Sigmoid colon (tissue), 7 donors: ENCODE measurements at places on chromosomes 13 and 19. TPM values are rescaled to one million over a fixed set of nuclear protein-coding genes. Genes with fewer than 3 reads are reported as not detected.
A peak's percentile ranks its signal among the peaks of the same experiment; 100 is the strongest.

LRRC63 gene
- total RNA-seq: not detected

SBSN gene
- total RNA-seq: not detected

FAM216B gene
- total RNA-seq: not detected

B3GNT8 gene
- total RNA-seq: 2.8 TPM

MIA gene
- 12.8 TPM for total RNA-seq

ZBTB32 gene
- not detected for total RNA-seq

GRCh38 chr13:66353664-66354063 lies 876.5 kb downstream of the PCDH9 start:
- no peak overlapping the region for H3K27ac ChIP-seq
- no peaks in the 10 kb centered on the region for H3K4me1 ChIP-seq
- no peak overlapping the region for H3K4me3 ChIP-seq
- DNase-seq: no peak
- H3K36me3 ChIP-seq: no peaks in the 10 kb centered on the region
- H3K27me3 ChIP-seq: no peaks in the 10 kb centered on the region

- H3K4me3 ChIP-seq: no peak overlapping the region
- no peaks in the 10 kb centered on the region for H3K27me3 ChIP-seq
- H3K27ac ChIP-seq: no peak overlapping the region
- no peaks in the 10 kb centered on the region for H3K4me1 ChIP-seq
- H3K36me3 ChIP-seq: no peaks in the 10 kb centered on the region
Measured at GRCh38 chr13:67273001-67273400, 42.9 kb upstream of the PCDH9 start.

DNA sequence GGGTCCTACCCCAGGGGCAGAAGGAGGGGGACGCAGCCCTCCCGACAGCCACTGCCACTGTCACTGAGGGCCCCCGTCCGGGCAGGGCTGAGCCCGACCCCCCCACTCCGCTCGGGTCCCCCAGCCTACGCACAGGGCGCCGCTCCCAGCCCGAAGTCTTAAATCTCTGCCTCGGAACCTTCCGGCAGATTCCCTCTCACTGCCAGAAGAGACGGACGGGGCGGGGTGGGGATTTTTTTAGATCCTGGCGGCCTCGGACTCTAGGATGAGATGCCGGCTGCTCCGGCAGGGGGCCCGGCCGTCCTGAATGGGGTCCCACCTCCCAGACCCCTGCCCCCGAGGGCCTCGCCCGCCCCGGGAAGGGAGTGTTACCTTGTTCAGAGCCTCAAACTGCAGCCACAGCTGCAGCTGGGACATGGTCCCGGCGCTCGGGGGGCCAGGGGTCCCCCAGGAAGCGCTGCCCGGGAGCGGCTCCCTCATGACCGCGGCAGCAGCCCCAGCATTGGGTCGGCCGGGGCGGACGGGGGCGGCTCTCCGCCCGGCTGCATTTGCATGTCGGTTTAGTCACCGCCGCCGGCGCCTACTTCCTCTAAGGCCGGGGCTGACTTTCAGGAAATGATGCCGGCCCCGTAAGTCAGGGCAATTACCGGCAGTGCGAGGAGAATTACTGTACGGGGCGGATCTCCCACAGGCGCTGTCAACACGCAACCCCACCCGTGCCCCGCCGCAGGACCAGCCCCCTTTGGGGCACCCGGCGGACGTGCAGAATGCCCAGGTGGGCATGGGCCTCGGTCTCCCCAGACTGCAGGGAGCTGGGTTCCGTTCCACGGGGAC lies 28.1 kb downstream of the GPX4 start:
- H3K4me3 ChIP-seq: peak overlapping the region; percentile 55
- DNase-seq: peak; percentile 91

- H3K27ac ChIP-seq: no peak overlapping the region
- peaks cover 29% of the 10 kb centered on the region for H3K4me1 ChIP-seq
- H3K4me3 ChIP-seq: no peak overlapping the region
- no peaks in the 10 kb centered on the region for H3K27me3 ChIP-seq
- DNase-seq: no peak
- no peaks in the 10 kb centered on the region for H3K36me3 ChIP-seq
Measured at GRCh38 chr13:75197803-75198202, 284.2 kb downstream of the TBC1D4 start.

DNA sequence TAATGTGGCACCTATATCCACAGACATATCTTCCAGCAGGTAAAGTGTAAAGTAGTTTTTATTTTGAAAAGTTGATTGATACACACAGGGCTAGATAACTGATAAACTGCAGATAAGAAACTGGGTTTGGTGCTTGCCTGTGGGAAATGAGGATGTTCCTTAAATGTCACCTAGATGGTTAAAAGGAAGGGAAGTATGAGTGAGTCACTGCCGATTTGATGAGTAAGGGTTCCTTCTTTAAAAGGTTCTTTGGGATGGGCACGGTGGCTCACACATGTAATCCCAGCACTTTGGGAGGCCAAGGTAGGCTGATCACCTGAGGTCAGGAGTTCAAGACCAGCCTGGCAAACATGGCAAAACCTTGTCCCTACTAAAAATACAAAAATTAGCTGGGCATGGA lies 73.8 kb upstream of the FRY start:
- H3K27me3 ChIP-seq: no peaks in the 10 kb centered on the region
- no peak for DNase-seq
- no peak overlapping the region for H3K4me3 ChIP-seq
- no peaks in the 10 kb centered on the region for H3K36me3 ChIP-seq
- H3K4me1 ChIP-seq: no peaks in the 10 kb centered on the region

GRCh38 chr19:47446534-47447469 lies 24.9 kb downstream of the SLC8A2 start:
- no peak overlapping the region for H3K27ac ChIP-seq
- no peak overlapping the region for H3K4me3 ChIP-seq
- no peak for DNase-seq
- peaks cover 23% of the 10 kb centered on the region for H3K36me3 ChIP-seq
- peaks cover 53% of the 10 kb centered on the region for H3K27me3 ChIP-seq
- H3K4me1 ChIP-seq: no peaks in the 10 kb centered on the region

DNA sequence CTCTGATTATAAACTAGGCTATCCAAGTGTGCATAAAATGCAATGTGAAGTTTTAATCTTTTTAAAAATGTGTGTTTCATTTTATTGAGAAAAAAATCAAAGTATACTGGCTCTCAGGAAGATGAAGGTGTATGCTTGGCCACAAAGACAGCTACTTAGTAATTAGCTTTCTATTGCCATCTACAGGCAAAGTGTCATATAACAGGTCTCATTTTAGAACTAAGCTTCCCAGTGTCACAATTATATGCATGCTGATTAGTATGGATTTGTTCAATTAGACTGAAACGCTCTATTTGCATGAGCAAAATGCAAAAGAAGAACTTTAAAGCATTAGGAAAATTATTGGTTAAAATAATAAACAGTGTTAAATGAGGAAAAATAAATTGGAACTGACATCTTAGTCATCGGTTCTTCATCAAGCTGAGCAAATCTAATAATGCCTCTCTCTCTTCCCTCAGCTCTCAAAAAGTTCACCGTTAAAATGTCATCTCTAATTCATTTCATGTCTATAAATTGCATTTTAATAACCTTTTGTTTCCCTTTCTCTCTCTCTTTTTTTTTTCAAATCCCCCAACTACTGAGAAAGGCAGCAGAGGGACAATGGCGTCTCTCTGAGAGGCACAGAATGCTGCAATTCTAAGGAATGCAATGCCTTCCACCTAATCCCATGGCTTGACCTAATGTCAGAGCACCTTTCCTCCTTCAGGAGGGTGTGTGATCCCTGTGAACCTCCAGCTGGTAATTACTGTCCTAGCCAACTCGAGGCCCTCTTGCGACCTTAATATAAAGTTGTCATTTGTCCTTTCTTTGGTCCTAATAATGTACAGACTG lies 313.1 kb upstream of the MAB21L1 start:
- H3K36me3 ChIP-seq: no peaks in the 10 kb centered on the region
- H3K27me3 ChIP-seq: no peaks in the 10 kb centered on the region
- H3K4me1 ChIP-seq: no peaks in the 10 kb centered on the region
- no peak overlapping the region for H3K4me3 ChIP-seq
- no peak for DNase-seq
- H3K27ac ChIP-seq: no peak overlapping the region

GRCh38 chr19:41064974-41065569 lies 23.2 kb upstream of the CYP2A13 start:
- no peaks in the 10 kb centered on the region for H3K36me3 ChIP-seq
- no peak overlapping the region for H3K27ac ChIP-seq
- H3K4me1 ChIP-seq: no peaks in the 10 kb centered on the region
- no peaks in the 10 kb centered on the region for H3K27me3 ChIP-seq

GRCh38 chr13:40540328-40541044 lies 126.0 kb downstream of the FOXO1 start:
- no peaks in the 10 kb centered on the region for H3K36me3 ChIP-seq
- no peak overlapping the region for H3K4me3 ChIP-seq
- DNase-seq: no peak
- peaks cover 16% of the 10 kb centered on the region for H3K4me1 ChIP-seq
- no peaks in the 10 kb centered on the region for H3K27me3 ChIP-seq
- peak overlapping the region; percentile 62 for H3K27ac ChIP-seq

DNA sequence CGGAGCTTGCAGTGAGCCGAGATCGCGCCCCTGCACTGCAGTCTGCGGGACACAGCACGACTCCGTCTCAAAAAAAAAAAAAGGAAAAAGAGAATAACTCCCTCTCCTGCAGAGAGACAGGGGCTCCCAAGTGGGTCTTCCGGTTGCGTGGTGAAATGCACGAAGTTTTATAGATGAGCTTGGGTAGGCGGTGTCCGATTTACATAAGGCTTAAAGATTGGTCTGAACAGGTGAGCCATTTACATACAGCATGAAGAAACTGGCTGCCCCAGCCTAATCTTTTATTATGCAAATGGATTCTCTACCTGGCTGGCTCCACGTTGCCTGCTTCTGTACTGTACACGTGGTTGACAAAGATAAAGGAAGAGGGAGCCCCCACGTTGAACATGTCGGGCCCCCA lies 19.5 kb downstream of the ADGRE2 start:
- H3K4me1 ChIP-seq: no peaks in the 10 kb centered on the region
- peak; percentile 6 for DNase-seq
- H3K27me3 ChIP-seq: no peaks in the 10 kb centered on the region
- no peak overlapping the region for H3K4me3 ChIP-seq
- no peak overlapping the region for H3K27ac ChIP-seq
- H3K36me3 ChIP-seq: no peaks in the 10 kb centered on the region

GRCh38 chr13:78589206-78589605 lies 14.1 kb downstream of the POU4F1 start:
- no peak overlapping the region for H3K4me3 ChIP-seq
- peaks cover 94% of the 10 kb centered on the region for H3K27me3 ChIP-seq
- H3K36me3 ChIP-seq: no peaks in the 10 kb centered on the region
- DNase-seq: no peak
